ENCODE measurements at places on chromosomes 5 and 9.

- H3K36me3 ChIP-seq = no peaks in the 10 kb centered on the region
- no peak overlapping the region for H3K4me3 ChIP-seq
- peaks cover 8% of the 10 kb centered on the region for H3K4me1 ChIP-seq
- no peaks in the 10 kb centered on the region for H3K27me3 ChIP-seq
Observed at GRCh38 chr9:80233102-80233843, 661.5 kb downstream of the TLE4 start.

GRCh38 chr9:133553123-133553522 lies 18.6 kb downstream of the ADAMTSL2 start:
- no peak overlapping the region for H3K4me3 ChIP-seq
- peaks cover 45% of the 10 kb centered on the region for H3K27me3 ChIP-seq
- H3K27ac ChIP-seq = no peak overlapping the region

DNA sequence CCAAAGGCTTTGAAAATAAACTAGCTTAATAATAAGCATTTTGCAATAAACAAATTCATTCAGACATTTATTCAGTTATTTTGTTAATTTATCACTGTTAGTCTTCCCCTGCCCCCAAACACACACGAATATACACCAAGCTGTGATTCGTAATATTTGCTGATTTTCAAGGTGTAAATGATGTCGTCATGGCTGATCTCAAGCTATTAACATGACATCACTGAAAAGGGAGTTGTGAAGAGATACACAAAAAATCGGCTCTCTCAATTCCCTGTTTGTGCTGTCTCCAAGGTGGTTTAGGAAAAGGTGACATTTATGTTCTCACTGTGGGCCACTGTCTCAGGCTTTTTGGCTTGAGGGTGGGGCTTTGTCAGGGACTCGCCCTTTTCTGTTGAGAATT lies 413.3 kb downstream of the CDH9 start:
- no peak for DNase-seq
- H3K4me3 ChIP-seq = no peak overlapping the region
- H3K36me3 ChIP-seq = no peaks in the 10 kb centered on the region
- H3K27me3 ChIP-seq = no peaks in the 10 kb centered on the region
- no peaks in the 10 kb centered on the region for H3K4me1 ChIP-seq

GRCh38 chr9:4228606-4229005 lies 71.3 kb downstream of the GLIS3 start:
- no peaks in the 10 kb centered on the region for H3K27me3 ChIP-seq
- H3K36me3 ChIP-seq = no peaks in the 10 kb centered on the region
- peak overlapping the region; percentile 76 for H3K27ac ChIP-seq
- H3K4me3 ChIP-seq = no peak overlapping the region
- peak; percentile 48 for DNase-seq

- H3K27me3 ChIP-seq = no peaks in the 10 kb centered on the region
- no peak overlapping the region for H3K27ac ChIP-seq
- no peaks in the 10 kb centered on the region for H3K36me3 ChIP-seq
- H3K4me1 ChIP-seq = no peaks in the 10 kb centered on the region
- peak; percentile 17 for DNase-seq
Observed at GRCh38 chr9:20292002-20292401, 330.3 kb downstream of the MLLT3 start.

DNA sequence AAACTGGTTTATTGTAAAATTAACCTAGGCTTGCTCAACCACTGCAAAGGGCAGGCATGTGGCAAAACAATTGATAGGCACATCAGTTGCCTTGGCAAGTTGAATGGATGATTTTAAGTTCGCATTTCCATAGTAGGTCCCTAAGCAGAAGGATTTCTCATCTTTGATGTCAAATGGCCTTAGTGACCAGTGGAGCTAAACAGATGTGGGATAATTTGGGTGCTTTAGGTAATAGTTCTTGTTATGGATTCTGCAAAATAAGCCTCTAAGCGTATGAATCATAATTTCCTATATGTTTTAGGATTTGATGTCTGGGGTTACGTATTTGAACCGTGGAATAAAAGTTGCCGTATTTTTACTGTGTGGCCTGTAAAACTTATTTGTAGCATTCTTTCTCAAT lies 182.4 kb downstream of the CD180 start:
- peak overlapping the region; percentile 92 for H3K27ac ChIP-seq
- peaks cover 8% of the 10 kb centered on the region for H3K36me3 ChIP-seq
- no peak for DNase-seq
- H3K4me1 ChIP-seq = peaks cover 61% of the 10 kb centered on the region
- no peaks in the 10 kb centered on the region for H3K27me3 ChIP-seq

DNA sequence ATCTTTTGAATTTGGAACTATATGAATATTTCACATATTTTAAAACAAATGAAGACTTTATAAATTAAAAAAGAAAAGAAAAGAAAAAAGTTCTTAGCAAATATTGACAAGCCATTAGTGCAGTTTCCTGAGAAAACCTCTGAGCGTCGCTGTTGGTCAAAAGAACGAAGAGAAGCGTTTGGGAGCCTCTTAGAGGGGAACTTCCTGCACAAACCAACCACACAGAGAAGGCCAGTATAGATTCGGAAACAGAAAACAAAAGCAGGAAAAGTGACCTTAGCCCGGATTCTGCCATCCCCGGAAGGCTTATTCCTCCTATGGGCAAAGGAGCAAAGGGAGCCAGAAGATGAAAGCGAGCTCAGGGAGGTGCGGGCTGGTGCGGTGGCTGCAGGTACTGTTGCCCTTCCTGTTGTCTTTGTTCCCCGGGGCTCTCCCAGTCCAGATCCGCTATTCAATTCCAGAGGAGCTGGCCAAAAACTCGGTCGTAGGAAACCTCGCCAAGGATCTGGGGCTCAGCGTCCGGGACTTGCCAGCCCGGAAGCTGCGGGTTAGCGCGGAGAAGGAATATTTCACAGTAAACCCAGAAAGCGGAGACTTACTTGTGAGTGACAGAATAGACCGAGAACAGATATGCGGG lies at the start of gene PCDHGB2:
Gene PCDHGB2 (plus strand): TSS at position 205 of the 637 bp plus-strand sequence. CDS start 142 bp downstream, at position 347.
- no peaks in the 10 kb centered on the region for H3K27me3 ChIP-seq
- no peak within 1 kb of the TSS for H3K27ac ChIP-seq
- peaks cover 5% of the 10 kb centered on the region for H3K36me3 ChIP-seq
- H3K4me3 ChIP-seq = peak within 1 kb of the TSS; percentile 7

- H3K4me1 ChIP-seq = no peaks in the 10 kb centered on the region
- peaks cover 5% of the 10 kb centered on the region for H3K36me3 ChIP-seq
- no peak overlapping the region for H3K4me3 ChIP-seq
- no peak overlapping the region for H3K27ac ChIP-seq
- H3K27me3 ChIP-seq = no peaks in the 10 kb centered on the region
Observed at GRCh38 chr9:15416880-15417279, 5.8 kb upstream of the SNAPC3 start.

- H3K36me3 ChIP-seq = no peaks in the 10 kb centered on the region
- peak; percentile 88 for DNase-seq
- no peaks in the 10 kb centered on the region for H3K27me3 ChIP-seq
- peaks cover 19% of the 10 kb centered on the region for H3K4me1 ChIP-seq
- H3K4me3 ChIP-seq = no peak overlapping the region
- no peak overlapping the region for H3K27ac ChIP-seq
Observed at GRCh38 chr5:61933787-61934626, 372.0 kb upstream of the KIF2A start.

- H3K36me3 ChIP-seq = no peaks in the 10 kb centered on the region
- no peak overlapping the region for H3K27ac ChIP-seq
- H3K4me1 ChIP-seq = peaks cover 11% of the 10 kb centered on the region
- no peaks in the 10 kb centered on the region for H3K27me3 ChIP-seq
- peak; percentile 73 for DNase-seq
Observed at GRCh38 chr9:118595719-118596305, 773.4 kb downstream of the BRINP1 start.

DNA sequence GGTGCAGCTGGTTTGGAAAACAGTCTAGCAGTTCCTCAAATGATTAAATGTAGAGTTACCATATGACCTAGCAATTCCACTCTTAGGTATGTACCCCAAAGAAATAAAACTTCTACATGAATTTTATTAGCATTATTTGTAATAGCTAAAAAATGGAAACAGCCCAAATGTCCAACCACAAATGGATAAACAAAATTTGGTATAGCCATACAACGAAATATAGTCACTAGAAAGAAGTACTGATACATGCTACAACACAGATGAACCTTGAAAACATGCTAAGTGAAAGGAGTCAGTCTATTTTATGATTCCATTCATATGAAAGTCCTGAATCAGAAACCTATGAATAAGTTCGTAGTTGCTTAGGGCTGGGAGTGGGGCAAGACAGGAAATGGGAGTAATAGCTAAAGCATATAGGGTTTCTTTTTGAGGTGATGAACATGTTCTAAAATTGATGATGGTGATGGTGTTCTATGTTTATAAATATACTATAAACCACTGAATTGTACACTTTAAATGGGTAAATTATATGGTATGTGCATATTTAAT lies 6.3 kb downstream of the GDF9 start:
- H3K4me1 ChIP-seq = no peaks in the 10 kb centered on the region
- H3K4me3 ChIP-seq = no peak overlapping the region
- no peak for DNase-seq
- peaks cover 13% of the 10 kb centered on the region for H3K27me3 ChIP-seq

DNA sequence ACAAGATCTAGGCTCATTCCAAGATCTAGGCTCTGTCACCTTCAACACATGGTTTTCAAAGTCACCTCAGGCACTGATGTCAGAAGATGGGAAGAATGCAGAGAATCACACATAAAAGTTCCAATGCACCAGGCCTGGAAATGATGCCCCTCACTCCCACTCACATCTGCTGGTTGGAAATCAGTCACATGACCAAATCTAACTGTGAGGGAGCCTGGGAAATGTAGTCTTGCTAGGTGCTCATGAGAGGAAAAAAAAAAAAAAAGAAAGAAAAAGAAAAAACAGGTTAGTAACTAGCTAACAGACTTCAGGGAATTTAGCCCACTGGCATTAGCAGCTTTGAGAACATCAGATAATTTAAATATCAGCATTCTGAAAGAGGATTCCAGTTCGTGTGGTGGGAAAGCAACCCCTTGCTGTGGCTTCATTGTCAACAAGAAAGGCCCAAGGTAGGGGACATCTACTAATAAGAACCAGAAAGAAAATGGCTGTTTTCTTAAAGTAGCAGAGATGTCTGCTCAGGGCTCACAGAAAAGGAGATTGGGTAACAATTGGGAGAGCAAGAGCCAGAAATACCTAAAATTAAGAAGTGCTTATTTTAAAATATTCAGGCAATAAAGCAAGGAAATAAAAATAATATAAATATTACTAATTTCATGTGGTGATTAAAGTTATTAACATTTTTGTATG lies 614.3 kb downstream of the ACTL7B start:
- no peak for DNase-seq
- H3K4me1 ChIP-seq = no peaks in the 10 kb centered on the region
- no peaks in the 10 kb centered on the region for H3K36me3 ChIP-seq
- H3K27ac ChIP-seq = no peak overlapping the region
- H3K4me3 ChIP-seq = no peak overlapping the region
- no peaks in the 10 kb centered on the region for H3K27me3 ChIP-seq

GRCh38 chr5:100826133-100826532 lies 76.9 kb downstream of the ST8SIA4 start:
- no peak for DNase-seq
- H3K27me3 ChIP-seq = no peaks in the 10 kb centered on the region
- no peak overlapping the region for H3K27ac ChIP-seq
- no peaks in the 10 kb centered on the region for H3K36me3 ChIP-seq
- peaks cover 17% of the 10 kb centered on the region for H3K4me1 ChIP-seq

DNA sequence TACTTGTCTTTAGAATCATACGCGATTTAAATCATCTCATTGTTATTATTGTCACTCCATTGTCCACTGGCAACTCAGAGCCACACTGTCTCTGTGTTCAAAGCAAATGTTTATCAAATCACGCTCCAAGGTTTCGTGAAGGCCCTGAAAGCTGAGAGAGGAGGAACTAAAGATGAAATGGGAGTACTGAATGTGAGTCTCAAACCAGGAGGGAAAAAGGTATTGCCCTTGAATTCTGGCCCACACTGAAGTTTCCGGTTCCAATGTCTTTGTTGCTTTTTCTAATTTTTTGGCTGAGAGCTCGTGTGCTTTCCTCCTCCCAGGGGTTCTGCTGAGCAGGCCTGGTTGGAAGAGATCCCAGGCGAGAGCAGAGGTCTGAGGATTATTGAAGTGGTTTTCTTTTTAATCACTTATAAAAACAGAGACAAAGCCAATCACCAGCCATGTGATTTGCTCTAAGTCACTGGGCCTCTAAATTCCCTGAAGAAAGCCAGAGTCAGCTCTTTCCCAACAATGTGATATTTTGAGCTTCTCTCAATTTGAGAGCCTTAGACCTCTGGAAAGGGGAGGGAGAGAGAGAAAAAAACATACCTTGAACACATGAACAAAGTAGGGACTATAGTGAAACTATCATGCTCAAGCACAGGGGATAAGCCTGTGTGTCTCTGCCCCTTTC lies 420.8 kb upstream of the GRAMD2B start:
- H3K36me3 ChIP-seq = no peaks in the 10 kb centered on the region
- H3K27ac ChIP-seq = peak overlapping the region; percentile 94
- peaks cover 36% of the 10 kb centered on the region for H3K4me1 ChIP-seq
- H3K27me3 ChIP-seq = no peaks in the 10 kb centered on the region

DNA sequence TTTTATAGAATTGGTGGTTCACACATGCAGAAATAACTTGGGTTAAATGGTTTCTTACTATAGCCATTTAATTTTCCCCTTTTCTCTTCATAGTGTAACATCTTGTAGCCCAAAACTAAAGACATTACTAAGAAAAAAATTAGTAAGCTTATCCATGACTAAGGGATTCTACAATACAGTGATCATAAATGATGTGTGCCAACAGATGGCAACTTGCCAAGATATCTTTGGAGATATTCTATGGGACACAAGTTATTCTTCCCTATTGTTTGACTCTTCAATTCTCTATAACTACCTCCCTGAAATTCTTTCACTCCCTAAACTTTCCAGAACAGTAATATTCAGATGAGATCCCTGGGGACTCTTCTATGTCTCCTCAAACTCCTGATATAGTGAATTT lies 580.6 kb downstream of the PTPRD start:
- DNase-seq = peak; percentile 8
- H3K4me3 ChIP-seq = no peak overlapping the region
- no peaks in the 10 kb centered on the region for H3K36me3 ChIP-seq
- H3K4me1 ChIP-seq = no peaks in the 10 kb centered on the region
- no peak overlapping the region for H3K27ac ChIP-seq

DNA sequence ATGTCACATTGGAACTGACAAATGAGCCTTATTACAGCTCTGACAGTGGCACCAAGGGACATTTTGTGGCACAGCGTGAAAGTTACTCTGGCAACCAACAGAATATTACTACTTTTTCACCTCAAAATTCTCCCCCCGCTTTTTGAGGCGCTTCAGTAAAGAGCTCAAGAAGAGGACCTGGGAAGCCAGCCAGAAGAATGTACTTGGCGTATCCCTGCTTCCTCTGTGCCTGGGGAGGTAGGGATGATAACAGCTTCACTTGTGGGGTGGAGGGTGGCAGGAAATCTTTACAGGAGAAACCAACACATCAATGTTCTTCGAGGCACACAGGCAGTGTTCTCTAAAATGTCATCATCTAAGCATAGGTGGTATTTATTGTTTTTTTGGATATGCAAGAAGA lies 624.1 kb downstream of the NR2F1-AS1 start:
- H3K27ac ChIP-seq = no peak overlapping the region
- DNase-seq = no peak
- no peaks in the 10 kb centered on the region for H3K27me3 ChIP-seq
- no peaks in the 10 kb centered on the region for H3K4me1 ChIP-seq
